ENCODE measurements at places on chromosomes 5 and 9.

GRCh38 chr5:158142156-158142555 lies 283.2 kb upstream of the CLINT1 start:
- no peak for DNase-seq

- no peak for DNase-seq
These were observed 828 bp upstream of the TRIO start for GRCh38 chr5:14142202-14142826.

DNA sequence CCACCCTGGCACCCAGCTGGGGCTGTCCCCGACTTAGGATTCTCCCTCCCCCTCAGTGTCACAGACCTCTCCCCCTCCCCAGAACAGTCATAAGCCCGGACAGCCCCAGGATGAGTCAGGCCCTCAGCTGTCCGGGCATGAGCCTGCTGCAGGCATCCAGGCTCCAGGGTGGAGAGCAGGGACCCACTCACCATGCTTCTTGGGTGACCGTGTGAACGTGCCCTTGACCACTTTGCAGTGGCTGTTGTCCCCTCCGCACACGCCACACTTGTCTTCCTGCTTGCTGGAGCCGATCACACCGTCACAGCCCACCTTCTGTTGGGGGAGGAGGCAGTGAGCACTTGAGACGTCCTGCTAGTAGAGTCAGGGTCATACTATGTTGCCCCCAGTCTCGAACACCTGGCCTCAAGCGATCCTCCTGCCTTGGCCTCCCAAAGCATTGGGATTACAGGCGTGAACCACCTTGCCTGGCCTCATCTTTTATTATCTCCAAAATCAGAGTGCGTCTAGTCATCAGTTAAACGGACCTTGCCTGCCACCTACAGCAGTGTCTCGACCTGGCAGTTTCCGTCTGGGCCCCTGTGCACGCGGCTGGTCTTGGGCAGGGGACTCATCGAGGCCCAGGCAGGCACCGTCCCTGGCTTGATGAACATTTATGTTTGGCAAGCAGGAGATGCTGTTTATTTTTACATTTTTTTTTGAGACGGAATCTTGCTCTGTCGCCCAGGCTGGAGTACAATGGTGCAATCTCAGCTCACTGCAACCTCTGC lies 72.6 kb downstream of the ZNF354C start:
- DNase-seq = no peak

GRCh38 chr5:37015795-37016666 lies 139.5 kb downstream of the NIPBL start:
- DNase-seq = no peak

- no peak for DNase-seq
These were observed 31.0 kb upstream of the GABRP start for GRCh38 chr5:170752257-170753215.

GRCh38 chr9:92517046-92517445 lies 18.7 kb downstream of the ECM2 start:
- no peak for DNase-seq

DNA sequence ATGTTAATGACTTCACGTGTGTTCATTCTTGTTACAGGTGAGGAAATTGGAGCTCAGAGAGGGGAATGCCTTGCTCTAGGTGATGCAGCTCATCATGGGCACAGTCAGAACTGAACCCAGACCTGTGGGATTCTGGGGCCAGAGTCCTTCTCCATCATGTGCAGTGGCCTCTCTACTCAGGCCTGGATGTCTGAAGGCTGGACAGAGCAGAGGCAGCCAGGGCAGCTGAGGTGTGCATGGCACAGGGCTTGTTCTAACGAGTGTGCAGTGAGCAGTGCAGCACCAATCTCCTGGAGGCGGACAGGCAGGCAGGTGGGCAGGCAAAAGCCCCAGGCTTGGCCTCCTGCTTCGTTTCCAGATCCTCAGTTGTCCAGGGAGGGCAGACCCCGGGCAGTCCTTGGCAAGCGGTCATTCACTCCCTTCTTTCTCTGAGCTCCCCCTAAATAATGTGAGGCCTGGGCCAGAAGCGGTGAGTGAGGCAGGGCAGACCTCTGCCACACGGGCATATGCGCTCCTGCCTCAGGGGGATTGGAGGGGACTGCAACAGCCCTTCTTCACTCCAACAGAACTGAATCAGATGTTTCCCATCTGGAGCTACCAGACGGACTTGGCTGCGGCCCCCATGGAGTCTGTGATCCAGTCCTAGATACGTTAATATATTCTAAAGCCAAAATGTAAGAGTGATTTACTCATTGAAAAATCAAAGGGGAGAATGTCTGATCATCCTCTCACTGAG lies 68.7 kb upstream of the FSTL4 start:
- no peak for DNase-seq

DNA sequence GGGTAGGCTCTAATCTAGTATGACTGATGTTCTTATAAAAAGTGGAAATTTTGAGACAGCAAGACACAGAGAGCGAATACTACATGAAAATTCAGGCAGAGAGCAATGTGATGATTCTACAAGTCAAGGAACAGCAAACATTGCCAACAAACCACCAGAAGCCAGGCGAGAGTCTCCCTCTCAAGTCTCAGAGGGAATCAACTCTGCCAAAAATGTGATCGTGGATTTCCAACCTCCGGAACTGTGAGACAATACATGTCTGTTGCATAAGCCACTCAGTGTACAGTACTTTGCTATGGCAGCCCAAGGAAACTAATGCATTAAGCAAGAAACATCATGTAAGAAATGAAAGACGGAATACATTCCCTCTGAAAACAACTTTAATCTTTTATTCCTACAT lies 52.1 kb upstream of the CCNG1 start:
- no peak for DNase-seq

DNA sequence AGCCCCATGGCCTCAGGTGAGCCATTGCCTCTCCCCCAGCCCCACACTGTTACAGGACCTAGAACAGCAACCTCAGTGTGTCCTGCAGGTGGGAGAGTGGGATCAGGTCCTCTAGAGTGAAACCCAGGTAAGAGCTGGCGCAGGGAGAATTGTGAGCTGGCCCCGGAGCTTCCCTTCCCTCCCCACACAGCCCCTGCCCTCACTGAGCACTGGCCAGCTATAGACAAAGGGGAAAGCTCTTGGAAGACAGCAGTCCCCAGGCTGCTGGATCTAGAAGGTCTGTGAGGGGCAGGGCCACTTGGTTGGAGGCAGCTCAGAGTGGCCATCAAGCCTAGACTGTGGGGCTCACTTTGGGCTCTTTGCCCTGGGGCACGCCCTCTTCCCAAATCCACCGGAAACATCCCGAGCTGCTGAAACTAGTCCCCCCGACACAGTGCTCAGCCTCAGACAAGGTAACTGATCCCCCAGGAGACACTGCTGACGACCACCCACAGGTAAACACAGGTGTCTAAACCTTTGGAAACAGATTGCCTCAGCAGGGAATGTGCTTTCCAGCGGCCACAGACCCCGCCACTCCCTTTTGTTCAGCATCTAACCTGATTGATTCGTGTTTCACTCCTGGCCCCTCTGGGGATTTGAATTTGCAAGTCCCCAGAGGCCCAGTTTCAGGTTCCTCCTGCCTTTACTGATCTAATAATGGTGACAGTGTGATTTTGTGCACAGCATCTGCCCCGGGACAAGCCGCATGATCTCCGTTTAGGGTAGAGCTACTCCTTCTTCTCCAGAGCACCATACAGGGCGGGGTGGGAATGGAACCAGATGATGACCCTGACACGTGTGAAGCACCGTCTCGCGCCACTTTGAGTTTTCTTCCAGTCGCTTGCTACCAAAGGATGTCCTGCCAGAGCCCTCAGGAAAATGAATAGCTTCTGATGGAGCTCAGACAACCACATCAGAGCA lies 42.2 kb upstream of the ADAMTS2 start:
- DNase-seq = no peak

DNA sequence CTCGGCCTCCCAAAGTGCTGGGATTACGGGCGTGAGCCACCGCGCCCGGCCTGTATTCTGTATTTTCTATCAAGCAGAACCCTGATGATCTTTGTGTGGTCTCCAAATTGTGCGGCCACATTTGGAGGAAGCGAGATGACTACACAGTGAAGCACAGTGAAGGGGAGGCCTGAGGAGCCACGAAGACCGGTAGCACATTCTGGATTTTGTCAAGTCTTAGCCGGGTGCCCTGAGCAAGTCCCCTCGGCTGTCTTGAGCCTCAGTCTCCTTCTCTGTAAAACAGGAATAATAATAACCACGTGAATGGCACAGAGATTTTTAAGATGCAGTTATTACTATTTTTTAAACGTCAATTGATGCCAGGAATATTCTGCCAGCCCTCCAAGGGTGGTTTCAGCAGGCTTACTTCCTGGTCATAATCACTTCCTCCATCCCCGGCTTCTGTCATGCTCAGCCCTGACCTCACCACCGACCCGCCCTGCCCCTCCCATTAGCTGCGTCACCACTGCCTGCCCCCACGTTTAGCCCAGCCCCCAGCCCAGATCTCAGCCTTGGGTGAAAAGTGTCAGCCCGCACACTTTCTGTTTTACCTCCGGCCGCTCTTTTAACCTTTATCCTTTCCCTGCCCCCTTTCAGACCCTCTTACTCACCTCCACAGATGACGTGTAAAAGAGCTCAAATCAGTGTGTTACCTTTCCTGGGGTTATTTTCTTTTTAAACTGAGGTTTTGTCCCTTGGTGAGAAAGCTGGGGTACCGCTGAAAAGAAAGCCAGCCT lies 27.0 kb upstream of the ERGIC1 start:
- peak; percentile 75 for DNase-seq

DNA sequence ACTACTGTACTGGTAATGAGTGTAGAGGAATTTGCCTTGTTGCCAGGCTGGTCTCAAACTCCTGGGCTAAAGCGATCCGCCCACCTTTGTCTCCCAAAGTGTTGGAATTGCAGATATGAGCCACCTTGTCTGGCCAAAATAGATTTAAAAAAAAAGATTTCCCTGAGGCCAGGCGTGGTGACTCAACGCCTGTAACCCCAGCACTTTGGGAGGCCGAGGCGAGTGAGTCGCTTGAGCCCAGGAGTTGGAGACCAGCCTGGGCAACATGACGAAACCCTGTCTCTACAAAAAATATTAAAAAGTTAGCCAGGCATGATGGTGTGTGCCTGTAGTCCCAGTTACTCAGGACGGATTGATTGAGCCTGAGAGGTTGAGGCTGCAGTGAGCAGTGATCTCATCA lies 62.5 kb downstream of the IPO11 start:
- DNase-seq = no peak

DNA sequence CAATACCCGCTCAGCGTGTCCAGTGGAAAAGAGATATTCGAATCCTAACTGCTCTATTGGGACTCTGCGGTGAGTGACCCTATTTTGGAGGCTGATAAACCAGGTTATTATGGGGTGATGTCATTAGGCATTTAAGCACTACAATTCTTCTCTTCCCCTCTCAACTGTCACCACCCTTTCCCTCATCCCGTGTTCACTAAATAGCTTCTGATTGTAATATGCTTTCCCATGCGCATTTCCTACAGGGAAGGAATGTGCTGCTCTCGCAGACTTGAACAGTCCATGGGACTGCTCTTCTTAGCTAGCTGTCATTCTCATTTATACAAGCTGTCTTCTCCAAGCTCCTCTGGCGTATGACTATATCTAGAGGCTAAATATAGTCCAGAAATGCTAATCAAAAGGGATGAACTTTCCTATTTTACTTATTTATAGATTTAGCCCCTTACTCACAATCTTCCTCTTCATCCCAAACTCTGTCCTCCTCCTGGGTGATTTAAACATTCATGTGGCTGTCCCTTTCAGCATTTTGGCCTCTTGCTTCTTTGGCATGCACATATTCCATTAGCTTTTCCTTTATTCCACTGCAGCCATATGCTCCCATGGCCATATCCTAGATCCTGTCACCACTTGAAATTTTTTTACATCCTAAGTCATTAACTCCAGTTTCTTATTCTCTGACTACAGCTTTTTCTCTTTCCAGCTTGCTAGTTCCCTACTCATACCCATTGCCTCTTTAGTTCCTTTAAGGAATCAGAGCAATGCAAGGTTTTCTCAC lies 39.6 kb upstream of the CSNK1G3 start:
- no peak for DNase-seq

DNA sequence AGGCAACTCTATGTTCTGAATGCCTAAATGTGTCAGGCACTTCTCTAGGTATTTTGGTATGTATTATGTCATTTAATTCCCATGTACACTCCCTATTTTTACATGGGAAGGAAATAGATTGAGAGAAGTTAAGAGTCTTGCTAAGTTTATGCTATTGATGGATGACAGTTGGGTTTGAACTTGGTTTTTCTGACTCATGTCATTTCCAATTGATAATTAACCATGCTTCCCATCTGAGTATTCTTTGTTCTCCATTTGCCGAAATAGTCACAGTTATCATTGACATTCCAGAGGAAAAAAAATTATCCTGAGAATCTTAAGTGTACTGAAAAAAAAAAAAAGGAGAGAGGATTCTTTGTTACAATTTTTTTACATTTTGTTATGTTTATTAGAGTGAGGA lies 23.1 kb upstream of the DMRTA1 start:
- no peak for DNase-seq

- DNase-seq = no peak
These were observed 52.1 kb upstream of the WWC1 start for GRCh38 chr5:168239325-168239724.

GRCh38 chr9:14499976-14500375 lies 186.0 kb upstream of the NFIB start:
- no peak for DNase-seq

DNA sequence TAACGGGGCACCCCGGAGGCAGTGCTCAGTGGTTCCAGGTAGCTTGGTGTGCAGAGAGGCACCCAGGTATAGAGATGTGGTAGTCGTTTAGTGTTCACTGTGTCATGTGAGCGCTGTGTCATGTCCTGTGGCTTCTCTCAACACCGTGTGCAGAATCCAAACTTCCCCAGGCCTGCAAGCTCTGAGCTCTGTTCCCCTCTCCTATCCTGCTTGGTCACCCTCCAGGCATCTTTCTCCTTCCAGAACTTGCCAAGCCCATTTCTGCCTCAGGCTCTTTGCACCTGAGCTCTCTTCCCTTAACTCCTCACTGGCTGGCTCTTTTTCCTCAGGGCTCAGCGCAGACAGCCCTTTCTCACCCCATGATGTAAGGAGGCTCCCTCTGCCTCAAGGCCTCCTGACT lies 64.8 kb downstream of the CARTPT start:
- DNase-seq = no peak

- DNase-seq = no peak
These were observed 16.9 kb upstream of the ABCA1 start for GRCh38 chr9:104944871-104945270.

DNA sequence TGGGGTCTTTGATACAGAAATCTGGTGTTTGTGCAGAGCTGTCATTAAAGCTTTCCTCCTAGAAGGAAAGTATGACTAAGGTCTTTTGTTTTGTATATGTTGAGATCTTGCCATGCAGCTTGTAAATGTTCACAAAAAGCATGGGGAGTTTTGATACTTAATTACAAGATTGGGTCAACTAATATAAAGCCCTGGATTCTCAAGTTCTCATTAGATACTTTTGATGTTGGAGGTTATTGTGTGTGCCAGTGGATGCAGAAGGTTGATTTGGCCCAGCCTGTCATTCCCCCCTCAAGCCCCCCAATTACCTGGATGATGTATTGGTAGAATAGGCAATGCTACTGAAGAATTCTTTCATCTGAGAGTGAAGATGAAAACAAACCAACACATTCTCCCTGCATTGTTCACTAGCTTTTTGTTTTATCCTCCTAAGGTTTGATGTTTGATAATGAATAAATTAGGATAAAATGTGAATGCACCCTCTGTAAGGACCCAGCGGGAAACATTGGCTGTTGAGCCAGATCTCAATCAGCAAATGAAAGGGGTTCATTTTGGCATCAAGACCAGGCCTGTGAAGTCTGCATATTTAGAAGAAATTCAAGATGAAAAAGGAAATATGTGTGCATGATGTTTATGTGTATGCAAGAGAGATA lies 61.9 kb upstream of the ADAMTS19 start:
- DNase-seq = no peak
